Kidney epithelial cell (primary cell): ENCODE measurements at places on chromosomes 5 and 9.

- DNase-seq: no peak
These were observed 112.8 kb upstream of the IRX4 start for GRCh38 chr5:1995491-1995890.

- DNase-seq: no peak
These were observed at the start of gene APBA1 for GRCh38 chr9:69671879-69672595. Gene APBA1, minus strand, starts transcription at chr9:69672371.

- DNase-seq: no peak
These were observed 13.1 kb downstream of the TRIO start for GRCh38 chr5:14156290-14156649.

- no peak for DNase-seq
These were observed 644 bp downstream of the BRD3 start for GRCh38 chr9:134066913-134067851.

- DNase-seq: no peak
These were observed 7.7 kb upstream of the TMEFF1 start for GRCh38 chr9:100465274-100465673.

- DNase-seq: no peak
These were observed 336.1 kb upstream of the ADAMTSL1 start for GRCh38 chr9:18137815-18138214.

- no peak for DNase-seq
These were observed 78.9 kb downstream of the OR2K2 start for GRCh38 chr9:111250875-111251842.

DNA sequence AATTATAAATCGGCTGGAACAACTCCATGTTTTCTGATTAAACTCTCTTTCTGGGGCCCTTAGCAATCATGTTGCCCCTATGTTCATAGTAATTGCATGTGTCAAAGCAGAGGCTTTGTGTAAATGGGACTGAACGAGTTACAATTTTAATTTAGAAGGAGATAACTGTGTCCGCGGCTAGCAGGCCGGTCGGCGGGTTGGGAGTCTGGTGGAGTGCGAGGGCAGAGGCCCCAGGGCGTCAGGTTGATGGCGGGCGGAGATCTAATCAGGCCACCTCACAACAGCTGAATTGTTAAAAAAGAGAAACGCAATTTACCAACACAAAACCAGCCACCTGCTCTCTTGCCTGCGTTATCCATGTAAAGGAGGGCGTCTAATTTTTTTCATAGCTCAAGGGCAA, 134.9 kb upstream of the LPCAT1 start:
- no peak for DNase-seq

DNA sequence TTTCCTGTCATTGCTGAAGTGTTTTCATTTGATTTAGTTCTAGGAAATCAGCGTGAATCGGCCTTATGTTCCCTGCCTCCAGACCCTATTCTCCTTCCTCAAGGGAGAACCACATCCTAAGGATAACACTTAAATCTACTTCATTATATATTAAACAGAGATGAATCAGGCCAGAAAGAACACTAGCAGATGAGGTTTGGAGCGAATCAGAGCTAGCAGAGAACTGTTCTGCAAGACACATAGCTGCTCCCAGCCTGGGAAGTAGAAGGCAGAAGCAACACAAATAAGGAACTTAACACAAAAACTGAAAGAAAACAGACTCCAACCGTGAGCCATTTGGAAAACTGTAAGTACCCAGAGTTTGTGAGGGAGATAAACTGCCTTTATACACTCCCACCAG, 718.2 kb downstream of the SEMA5A start:
- DNase-seq: no peak
